ENCODE measurements at places on chromosomes 4 and X. TPM values are rescaled to one million over a fixed set of nuclear protein-coding genes. Genes with fewer than 3 reads are reported as not detected.

NAT8L gene
- 0.82 TPM for total RNA-seq

RADX gene
- total RNA-seq: 0.64 TPM

SERTM2 gene
- not detected for total RNA-seq

PHOX2B gene
- not detected for total RNA-seq

C4orf51 gene
- total RNA-seq: not detected

RPL34 gene
- total RNA-seq: 718 TPM

DNA sequence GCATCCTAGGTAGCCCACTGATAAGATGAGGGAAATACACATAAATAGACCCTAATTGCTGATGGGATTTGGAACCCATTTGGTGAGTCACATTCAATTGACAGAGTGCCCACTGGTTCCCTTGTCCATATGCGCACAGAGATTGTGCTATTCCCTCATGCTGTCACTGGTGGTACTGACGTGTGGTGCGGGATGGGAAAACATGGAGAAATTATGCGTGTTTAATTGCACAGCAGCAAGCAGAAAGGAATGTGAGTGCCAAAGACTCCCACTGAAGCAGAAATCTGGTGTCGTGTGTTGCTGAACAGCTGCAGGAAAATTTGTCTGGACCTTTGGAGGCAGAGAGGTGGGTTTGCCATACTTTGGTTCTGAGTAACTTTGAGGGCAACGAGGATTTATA lies 92.2 kb downstream of the NHSL2 start:
- no peak for DNase-seq

- peak; percentile 78 for DNase-seq
These were observed 578 bp downstream of the DCUN1D4 start for GRCh38 chr4:51843309-51844152.

GRCh38 chr4:9816285-9816684 lies 34.9 kb downstream of the DRD5 start:
- DNase-seq: no peak

DNA sequence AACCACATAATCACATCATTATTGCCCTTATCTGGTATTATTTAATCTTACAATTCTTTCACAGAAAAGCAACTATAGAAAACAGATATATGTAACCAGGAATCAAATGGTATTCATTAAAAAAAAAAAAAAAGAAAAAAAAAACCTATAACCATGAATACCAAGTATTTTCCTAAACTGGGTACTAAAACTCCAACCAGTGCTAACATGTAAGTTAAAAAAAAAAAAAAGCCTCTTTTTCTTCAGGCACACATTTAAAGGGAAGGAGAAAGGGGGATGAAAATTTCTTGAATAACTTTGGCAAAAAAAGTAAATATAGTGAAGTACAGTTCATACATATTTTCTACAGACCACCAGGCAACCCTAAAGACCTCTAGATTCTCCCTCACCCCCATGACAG lies 2.1 kb downstream of the PPAT start:
- DNase-seq: no peak

- no peak for DNase-seq
These were observed 389.7 kb downstream of the GPM6A start for GRCh38 chr4:175422331-175422730.

GRCh38 chr4:140305053-140305452 lies 68.4 kb upstream of the SCOC start:
- DNase-seq: no peak

DNA sequence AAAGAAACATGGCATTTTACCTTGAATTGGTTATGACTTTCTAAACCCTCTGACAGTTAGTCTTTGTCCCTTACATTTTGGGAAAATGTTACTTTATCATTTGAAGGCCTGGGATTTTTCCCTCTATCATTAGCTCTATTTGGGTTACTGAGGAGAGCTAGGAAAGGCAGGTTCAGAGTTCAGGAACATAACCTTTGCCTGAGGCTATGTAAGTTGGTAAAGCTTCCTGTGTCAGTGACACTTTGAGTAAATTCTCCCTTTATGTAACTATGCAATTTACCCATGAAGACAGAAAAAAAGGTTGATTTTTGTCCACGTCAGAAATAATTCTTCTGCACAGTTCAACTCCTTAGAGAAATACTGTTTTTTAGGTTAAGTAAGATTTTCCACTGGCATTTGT lies 171.8 kb upstream of the NRK start:
- DNase-seq: no peak

DNA sequence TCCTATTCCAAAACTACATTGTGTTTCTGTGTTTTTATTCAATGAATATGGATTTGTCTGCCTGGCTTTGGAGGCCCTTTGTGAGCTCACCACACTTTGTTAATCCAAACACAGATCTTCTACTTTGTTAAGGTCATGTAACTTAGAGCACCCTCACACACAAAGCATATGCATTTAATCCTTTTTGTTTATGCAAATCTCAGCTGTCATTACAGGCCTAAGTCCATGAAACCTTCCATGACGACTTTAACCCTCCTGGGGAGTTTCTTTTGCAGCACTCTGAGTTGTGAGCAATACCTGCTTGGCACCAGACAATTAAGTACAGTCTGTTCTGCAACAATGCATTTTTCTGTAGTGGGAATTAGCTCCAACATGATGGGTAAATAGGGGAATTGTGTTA lies 14.9 kb downstream of the CCSER1 start:
- no peak for DNase-seq

DNA sequence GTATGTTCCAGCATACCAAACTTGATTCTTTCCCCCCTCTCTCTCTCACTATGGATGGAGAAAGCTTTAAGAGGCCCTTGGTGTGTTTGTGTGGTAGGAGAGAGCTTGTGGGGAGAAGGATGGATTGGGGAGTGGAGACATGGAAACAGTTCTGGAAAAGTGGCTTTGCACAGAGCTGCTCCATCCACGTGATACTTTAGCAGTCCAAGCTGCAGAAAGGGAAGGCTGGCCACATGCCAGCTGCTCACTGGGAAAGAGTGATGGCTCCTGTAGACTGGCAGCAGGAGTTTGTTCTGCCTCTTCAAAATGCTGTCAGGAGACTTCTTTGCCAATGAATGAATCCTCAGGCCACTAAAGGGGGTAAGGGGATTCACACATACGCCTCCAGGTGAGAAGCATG lies 21.7 kb upstream of the SEC24B start:
- DNase-seq: peak; percentile 84

DNA sequence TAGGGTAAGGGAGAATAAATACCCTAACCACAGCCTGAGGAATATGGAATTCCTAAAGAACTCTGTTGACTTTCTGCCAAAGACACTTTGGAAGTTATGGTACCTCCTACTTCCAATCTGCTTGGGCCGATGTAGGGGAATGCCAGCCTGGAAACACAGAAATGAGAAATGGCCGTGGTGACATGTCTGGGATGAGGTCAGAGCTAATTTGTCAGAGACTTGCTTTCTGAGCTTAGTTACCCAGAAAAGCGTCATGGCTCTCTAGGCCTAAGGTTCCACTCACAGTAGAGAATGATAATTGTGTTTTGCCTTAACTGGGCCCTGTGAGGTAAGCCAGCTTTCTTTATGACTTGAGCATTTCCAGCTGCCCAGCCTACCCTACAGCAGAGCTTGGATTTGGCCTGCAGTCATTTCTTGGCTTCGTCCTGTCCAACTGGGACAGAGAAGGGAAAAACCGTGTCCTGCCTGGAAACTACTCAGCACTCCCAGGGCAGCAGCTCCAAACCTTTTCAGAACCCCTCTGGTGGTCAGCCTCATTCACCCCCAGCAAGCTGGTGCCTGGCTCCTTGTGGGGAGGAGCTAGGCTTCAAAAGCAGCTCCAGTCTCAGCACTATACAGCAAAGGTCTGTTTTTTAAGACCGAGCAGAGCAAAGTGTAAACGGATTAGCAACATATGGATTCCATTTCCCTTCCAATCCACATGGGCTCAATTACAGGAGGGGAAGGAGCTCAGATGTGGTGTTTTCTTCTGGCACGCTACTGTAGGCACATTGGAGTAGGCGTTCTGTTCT lies 92.3 kb downstream of the RLIM start:
- DNase-seq: no peak

All from left ventricle myocardium superior (tissue), 1 donor.